HS-27A (cell line): ENCODE measurements at places on chromosomes 3 and 15.

DNA sequence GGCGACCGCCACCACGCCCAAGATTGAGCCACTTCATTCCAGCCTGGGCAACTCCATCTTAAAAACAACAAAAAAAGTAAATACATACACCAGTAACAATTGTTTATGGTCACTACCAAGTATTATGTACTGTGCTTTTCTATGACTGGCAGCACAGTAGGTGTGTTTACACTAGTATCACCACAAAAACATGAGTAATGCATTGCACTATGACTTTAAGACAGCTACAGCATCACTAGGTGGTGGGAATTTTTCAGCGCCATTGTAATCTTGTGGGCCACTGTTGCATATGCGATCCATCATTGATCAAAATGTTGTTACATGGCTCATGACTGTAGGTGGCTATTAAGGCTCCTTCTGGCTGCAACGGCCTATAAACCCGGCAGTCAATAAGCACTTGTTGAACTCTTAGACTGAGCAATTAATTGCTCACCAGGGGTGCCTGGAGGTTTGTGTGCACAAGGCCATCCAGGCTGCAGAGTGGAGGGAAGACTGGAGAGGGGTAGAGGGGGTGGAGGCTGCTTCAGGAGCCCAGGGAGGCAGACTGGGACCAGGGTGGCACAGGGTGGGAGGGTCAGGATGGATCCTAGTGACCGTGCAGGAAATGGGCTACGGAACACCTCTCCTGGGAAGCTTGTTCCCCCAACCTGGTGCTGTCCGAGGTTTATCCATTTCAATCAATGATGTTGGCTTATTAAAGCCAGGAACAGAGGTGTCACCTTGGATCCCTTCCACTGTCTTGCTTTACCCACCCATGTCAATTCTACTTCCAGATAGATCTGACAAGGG, 17.9 kb upstream of the COPG1 start:
- DNase-seq, result no peak

DNA sequence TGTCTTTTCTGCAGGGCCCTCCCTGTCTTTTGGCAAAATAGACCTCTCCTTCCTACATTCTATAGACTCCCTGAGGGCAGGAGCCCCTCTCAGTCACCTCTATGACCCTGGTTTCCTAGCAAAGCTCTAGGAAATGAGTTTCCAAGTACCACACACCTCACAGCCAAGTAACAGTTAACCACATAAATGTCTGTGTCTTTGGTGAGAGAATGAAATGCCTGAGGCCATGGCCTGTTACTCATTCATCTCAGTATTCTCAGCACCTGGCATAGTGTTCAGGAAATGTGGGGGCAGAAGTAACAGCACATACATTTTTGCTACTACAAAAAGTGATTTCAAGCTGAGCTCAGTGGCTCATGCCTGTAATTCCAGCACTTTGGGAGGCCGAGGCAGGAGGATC, 21.0 kb downstream of the RFT1 start:
- DNase-seq, result no peak

- DNase-seq, result no peak
These were observed 56.5 kb downstream of the RPLP1 start for GRCh38 chr15:69509131-69509530.

DNA sequence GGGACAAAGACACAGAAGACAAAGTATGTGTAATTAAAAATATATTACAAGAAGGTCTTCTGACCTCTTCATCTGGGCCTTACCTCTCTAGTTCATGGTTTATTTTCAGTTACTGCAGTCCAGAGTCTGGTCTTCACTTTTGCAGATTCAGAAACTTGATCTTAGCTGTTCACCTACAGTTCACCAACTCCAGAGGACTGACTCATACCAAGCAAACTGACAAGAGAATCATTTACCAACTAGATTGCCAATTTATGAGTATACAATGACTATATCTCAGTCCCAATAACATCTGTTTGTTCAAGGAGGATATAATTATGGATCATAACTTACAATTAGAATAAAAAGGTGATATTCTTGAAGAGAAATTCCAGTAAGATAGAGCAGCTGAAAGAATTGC, 9.0 kb downstream of the P2RY1 start:
- DNase-seq, result no peak

DNA sequence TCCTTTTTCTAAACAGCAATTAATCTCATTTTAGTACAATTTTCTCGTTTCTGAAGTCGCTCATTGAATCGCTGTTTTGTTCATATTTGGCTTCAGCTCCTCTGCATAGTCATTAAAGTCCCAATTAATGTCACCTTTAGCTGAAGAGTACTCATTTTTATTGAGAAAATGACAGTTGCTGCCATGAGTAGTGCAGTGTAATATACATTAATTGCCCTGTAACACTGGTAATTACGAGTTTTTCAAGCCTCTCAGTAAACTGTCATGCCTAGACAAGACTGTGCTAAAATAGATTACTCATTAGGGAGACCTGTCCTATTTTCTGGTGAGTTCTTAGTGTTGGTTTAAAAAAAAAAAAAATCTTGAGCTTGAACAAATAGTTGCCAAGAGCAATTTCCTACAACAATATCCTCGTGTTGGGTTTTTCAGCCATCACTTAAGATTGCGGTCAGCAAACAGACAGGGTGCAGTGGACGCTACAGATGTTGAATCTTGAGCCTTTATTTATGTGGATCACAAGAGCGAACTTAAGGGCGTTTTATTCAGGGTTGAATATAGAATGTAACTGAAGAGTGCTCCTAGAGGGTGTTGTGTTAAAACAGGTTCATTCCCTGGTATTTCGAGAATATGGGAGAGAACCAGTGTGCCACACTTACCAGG, 176.0 kb downstream of the CDIN1 start:
- no peak for DNase-seq

- DNase-seq, result no peak
These were observed 2.3 kb upstream of the TMPRSS7 start for GRCh38 chr3:112032098-112032731.

DNA sequence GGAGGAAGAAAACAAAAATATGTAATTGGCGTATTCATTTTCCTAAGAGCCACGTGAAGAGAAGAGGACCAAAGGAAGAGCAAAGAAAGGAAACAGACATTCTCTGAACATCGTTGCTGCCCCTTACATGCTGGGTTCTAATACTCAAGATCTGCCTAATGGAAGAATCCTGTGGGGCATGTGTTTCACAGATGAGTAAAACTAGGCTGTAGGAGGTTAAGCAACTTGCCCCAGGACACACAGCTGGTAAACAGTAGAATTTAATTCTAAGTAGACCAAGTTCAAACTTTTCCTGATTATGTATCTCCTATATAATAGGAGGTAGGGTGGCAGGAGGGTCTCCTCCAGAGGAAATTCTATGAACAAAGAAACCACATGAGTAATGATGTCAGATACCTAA, 106.1 kb upstream of the TNFAIP8L3 start:
- DNase-seq, result no peak
